ENCODE measurements at places on chromosomes 2 and 18. TPM values are rescaled to one million over a fixed set of nuclear protein-coding genes. Genes with fewer than 3 reads are reported as not detected.

The IL1A gene
- total RNA-seq = 1.1 TPM

The SERPINB4 gene
- total RNA-seq = 1.1 TPM

DNA sequence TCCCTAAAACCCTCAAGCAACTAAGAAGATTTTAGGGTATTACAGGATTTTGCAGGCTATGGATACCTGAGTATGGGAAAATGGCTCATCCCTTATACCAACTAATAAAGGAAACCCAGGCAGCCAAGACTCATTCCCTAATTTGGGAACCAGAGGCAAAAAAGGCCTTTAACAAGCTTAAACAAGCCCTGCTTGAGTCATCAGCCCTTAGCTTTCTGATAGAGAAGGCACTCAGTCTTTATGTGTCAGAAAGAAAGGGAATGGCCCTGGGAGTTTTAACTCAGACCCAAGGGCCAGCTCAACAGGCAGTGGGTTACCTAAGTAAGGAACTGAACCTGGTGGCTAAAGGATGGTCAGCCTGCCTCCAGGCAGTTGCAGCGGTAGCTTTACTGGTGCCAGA lies 96.9 kb upstream of the RMP24 start:
- no peak overlapping the region for H3K4me3 ChIP-seq
- H3K4me1 ChIP-seq = peaks cover 3% of the 10 kb centered on the region
- no peak for DNase-seq
- H3K36me3 ChIP-seq = no peaks in the 10 kb centered on the region
- no peak overlapping the region for H3K27ac ChIP-seq

GRCh38 chr2:100396483-100396882 lies 21.0 kb downstream of the CHST10 start:
- DNase-seq = no peak
- H3K4me3 ChIP-seq = no peak overlapping the region
- H3K27ac ChIP-seq = no peak overlapping the region
- H3K27me3 ChIP-seq = no peaks in the 10 kb centered on the region
- H3K36me3 ChIP-seq = peaks cover 18% of the 10 kb centered on the region
- no peaks in the 10 kb centered on the region for H3K4me1 ChIP-seq

- no peak for DNase-seq
- no peaks in the 10 kb centered on the region for H3K4me1 ChIP-seq
- H3K4me3 ChIP-seq = no peak overlapping the region
- no peaks in the 10 kb centered on the region for H3K27me3 ChIP-seq
These were observed 421.6 kb downstream of the SOX11 start for GRCh38 chr2:6113786-6114185.

DNA sequence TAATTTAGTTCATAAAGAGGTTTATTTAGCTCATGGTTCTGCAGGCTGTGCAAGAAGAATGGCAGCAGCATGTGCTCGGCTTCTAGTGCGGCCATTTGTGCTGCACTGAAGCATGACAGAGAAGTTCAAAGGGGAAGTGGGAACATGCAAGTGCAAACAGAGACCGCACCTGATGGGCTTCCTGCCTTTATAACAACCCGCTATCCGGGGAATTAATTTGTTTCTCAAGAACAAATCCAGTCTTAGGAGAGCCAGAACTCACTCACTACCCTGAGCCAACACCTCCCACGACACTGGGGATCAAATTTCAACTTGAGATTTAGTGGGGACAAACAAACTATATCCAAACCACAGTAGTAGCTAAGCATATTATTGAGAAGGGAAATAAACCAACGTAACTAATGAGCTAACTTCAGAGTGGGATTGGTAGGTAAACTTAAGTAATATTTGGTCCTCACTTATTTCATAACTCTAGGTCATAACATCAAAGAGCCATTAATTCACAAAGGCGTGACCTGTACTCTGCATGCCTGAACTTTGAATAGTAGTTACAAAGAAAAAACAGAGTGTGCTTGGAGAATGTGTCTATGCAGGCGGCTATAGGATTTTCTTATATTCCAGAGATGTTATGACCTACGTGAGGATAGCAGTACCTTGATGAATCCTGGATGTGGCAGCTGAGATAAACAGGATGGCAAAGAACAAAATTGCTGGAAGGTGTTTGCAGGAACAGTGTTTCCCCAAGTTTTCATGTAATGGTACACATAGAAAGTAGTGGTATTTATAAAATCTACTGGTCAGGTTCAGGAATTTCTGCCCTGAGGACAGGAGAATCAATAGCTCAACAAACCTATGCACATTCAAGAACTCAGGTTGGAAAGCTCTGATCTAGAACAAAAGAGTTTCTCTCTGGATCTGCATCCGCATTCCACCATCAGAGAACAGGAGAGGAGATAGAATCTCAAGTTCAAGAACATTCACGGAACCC lies 845.9 kb upstream of the ID2 start:
- H3K4me3 ChIP-seq = no peak overlapping the region
- H3K27ac ChIP-seq = no peak overlapping the region
- H3K27me3 ChIP-seq = no peaks in the 10 kb centered on the region
- no peaks in the 10 kb centered on the region for H3K4me1 ChIP-seq
- no peak for DNase-seq
- no peaks in the 10 kb centered on the region for H3K36me3 ChIP-seq

Data from suprapubic skin (tissue), 4 donors.